ENCODE measurements at places on chromosomes 1 and 21.

DNA sequence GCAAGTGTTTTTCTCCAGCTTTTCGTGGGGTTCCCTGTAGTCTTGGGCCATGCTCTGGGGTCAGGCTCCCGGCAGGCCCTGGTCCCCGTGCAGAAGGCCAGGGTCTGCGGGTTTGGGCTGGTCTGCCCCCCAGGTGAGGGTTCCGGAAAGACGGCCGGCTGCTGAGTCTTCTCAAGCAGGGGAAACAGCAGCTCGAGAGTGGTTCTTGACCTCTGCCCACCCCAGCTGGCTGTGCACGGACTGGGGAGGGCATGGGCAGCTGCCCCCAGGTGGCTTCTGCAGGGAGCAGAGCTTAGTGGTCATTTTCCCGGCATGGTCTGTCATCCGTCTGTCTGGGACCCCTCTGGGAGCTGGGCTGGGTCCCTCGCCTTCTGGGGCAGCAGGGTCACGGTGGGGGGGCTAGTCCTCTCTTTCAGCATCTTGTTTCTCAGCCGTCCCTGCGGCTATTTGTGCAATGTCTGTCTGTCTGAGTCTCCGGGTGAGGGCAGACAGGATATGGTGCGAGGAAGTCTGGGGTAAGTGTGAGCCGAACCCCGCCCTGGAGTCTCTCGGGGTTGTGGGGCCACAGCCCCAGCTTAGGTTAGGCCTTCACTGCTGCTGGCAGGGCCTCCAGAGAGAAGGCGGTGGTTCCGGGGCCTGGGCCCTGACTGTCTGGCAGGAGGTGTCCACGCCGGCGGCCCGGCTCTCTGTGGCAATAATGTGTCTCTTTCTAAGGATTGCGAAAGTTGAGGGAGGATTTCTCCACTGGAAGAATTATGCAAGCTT is 6.1 kb downstream of the SKI start:
- no peak for DNase-seq

DNA sequence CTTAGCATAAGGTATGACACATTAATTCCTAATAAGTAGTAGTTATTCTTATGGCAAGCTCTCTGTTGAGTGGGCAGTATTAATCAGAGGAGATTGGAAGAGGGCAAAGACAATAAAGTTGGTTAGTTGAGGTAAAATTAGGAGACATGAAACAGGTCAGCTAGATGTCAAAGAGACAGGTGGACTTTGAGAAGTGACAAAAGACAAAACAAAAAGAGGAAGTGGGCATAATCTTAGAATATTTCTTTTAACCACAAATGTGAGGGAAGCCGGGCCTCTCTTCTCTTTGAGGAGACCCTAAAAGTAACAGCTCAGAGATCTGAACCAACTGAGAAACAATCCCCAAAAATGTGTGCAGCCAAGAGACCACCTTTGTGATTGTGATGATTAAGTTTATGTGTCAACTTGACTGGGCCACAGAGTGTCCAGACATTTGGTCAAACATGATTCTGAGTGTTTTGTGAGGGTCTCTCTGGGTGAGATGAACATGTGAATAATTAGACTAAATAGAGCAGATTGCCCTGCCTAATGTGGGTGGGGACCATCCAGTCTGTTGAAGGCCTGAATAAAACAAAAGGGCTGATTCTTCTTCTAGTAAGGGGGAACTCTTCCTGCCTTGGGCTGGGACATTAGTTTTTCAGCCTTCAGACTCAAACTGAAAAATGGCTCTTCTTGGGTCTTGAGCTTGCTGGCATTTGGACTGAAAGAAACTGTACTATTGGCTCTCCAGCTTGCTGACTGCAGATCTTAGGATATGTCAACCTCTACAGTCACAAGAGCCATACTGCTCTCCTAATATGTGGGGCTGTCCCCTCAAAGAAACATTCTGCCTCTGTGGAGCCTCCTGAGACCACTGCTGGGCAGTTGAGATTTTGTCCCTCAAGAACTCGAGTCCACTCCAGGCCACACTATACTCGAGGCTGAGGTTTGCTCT is 40.0 kb downstream of the FCRL5 start:
- DNase-seq = no peak

GRCh38 chr1:207858281-207858680 is 52.6 kb downstream of the CD34 start:
- no peak for DNase-seq

DNA sequence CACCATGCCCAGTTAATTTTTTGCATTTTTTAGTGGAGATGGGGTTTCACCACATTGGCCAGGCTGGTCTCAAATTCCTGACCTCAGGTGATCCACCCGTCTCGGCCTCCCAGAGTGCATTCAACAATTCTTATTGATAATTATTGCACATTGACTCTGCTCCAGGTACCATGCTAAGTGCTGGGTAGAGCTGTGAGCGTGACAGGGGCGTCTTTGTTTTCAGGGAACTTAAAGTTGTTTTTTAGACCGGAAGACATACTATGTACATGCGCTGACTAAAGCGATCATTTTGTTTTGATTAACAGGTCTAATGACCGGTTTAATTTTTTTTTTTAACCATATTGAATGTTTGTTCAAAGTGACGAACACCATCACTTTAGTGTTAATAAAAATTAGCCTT is 4.0 kb downstream of the CD247 start:
- DNase-seq = no peak

GRCh38 chr1:3940081-3940753 is 40.1 kb upstream of the C1orf174 start:
- DNase-seq = no peak
